H1 (cell line): ENCODE measurements at places on chromosomes 16 and 17. TPM values are rescaled to one million over a fixed set of nuclear protein-coding genes. Genes with fewer than 3 reads are reported as not detected.

Gene ZFP1
- 11.2 and 12.2 TPM in 2 replicates for total RNA-seq

Gene TEX19
- 0.38 and 0.54 TPM in 2 replicates for total RNA-seq

Gene SPATA22
- not detected in 2 replicates for total RNA-seq

Gene FOXC2
- total RNA-seq: 0.09 and 0.11 TPM in 2 replicates

Gene EPX
- not detected in 2 replicates for total RNA-seq

Gene SALL1
- total RNA-seq: 54.3 and 56.8 TPM in 2 replicates

Gene CIBAR2
- not detected in 2 replicates for total RNA-seq

DNA sequence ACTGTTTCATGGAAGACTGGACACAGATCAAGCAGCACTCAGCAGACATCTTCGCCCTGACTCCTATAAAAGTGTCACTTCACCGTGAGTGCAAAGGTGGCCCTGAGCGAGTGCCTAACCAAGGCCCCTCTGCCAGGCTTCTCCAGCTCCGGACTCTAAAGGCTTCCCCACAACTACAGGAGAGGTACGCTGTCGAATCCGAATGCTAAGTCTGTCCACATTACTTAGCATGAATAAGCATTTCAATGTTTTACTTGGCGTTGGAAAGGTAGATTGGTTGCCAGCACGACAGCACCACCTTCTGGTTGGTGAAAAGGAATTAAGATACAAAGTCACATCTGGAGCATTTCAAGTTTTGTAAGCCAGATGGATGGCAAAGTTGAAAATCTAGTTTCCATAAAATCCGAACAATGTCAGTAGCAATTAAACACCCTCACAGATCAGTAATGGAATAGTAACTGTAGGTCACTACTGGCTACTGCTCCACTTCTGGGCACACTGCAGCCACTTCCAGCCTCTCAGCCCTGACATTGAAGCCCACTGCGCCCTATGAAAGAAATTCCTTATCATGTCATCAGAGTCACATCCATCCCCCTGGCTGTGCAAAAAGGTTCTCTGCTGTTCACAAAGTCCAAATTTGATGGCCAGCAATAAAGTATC, 100.9 kb downstream of the PARN start:
- no peaks in the 10 kb centered on the region for H3K27me3 ChIP-seq
- H3K4me3 ChIP-seq: peak overlapping the region; percentile 21; the same call in 1 of the 2 replicates
- DNase-seq: peak; percentile 69
- no peaks in the 10 kb centered on the region for H3K36me3 ChIP-seq
- H3K4me1 ChIP-seq: peaks cover 5% of the 10 kb centered on the region
- H3K27ac ChIP-seq: no peak overlapping the region

DNA sequence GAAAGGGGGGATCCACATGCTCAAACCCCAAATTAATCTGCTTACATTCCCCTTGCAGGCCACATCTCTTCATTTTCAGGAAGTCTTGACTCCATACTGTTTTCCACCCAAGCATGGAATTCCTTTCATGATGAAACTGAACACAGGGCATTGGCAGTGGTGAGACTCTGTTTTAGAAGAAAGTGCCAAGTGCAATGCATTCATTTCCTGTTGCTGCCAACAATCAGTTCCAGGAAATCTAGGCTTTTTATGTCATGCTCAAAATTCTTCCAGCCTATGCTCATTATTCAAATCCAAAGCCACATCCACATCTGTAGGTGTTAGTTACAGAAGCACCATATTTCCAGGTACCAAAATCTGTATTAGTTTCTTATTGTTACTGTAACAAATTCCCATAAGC, 4.1 kb downstream of the CCL2 start:
- H3K4me3 ChIP-seq: no peak overlapping the region
- no peak for DNase-seq
- H3K36me3 ChIP-seq: no peaks in the 10 kb centered on the region
- no peak overlapping the region for H3K27ac ChIP-seq
- H3K4me1 ChIP-seq: peaks cover 4% of the 10 kb centered on the region

GRCh38 chr17:79873583-79873982, 34.3 kb upstream of the CBX4 start:
- H3K27ac ChIP-seq: no peak overlapping the region
- H3K27me3 ChIP-seq: no peaks in the 10 kb centered on the region
- no peaks in the 10 kb centered on the region for H3K36me3 ChIP-seq
- no peak overlapping the region for H3K4me3 ChIP-seq
- H3K4me1 ChIP-seq: no peaks in the 10 kb centered on the region; the same call in 1 of the 2 replicates
- no peak for DNase-seq

DNA sequence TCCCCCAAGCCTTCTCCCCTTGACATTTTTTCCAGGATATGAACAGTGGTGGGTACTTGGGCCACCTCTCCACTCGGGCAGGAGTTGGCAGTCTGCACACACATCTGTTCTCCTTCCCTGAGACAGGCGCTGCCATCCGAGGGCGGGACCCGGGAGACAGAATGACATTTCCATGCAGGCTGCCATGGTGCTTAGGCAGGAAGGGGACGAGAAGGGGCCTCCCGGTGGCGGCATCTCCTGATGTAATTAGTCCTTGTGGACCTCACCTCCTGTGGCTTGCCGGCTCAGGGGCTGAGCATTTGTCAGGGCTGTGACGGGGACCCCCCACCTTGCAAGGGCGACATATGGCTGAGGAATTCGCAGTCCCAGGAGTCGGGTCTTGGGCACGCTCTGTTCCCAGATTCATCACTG, 197.2 kb downstream of the FOXL1 start:
- no peaks in the 10 kb centered on the region for H3K4me1 ChIP-seq
- DNase-seq: no peak
- H3K36me3 ChIP-seq: no peaks in the 10 kb centered on the region
- H3K27me3 ChIP-seq: no peaks in the 10 kb centered on the region
- H3K4me3 ChIP-seq: no peak overlapping the region

DNA sequence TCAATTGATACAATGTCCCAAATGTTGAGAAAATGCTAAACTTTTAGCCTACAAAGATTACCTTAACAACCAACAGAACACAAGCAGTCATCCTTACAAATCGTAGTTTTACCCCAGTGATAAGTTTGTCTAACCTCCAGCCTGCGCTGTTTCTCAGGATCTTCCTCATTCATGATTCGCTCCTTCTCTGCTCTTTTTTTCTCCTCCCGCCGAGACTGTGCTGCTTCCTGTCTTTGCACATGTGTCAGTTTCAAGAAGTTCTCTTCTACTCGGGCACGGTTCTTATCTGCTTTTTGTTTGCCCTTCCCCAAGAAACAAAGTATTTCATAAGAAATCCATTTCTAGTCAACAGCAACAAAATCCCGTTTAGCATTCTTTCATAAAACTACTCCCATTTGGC, 10.2 kb upstream of the STRADA start:
- peaks cover 32% of the 10 kb centered on the region for H3K36me3 ChIP-seq
- H3K4me1 ChIP-seq: no peaks in the 10 kb centered on the region
- no peaks in the 10 kb centered on the region for H3K27me3 ChIP-seq
- H3K4me3 ChIP-seq: no peak overlapping the region
- no peak overlapping the region for H3K27ac ChIP-seq
- no peak for DNase-seq

DNA sequence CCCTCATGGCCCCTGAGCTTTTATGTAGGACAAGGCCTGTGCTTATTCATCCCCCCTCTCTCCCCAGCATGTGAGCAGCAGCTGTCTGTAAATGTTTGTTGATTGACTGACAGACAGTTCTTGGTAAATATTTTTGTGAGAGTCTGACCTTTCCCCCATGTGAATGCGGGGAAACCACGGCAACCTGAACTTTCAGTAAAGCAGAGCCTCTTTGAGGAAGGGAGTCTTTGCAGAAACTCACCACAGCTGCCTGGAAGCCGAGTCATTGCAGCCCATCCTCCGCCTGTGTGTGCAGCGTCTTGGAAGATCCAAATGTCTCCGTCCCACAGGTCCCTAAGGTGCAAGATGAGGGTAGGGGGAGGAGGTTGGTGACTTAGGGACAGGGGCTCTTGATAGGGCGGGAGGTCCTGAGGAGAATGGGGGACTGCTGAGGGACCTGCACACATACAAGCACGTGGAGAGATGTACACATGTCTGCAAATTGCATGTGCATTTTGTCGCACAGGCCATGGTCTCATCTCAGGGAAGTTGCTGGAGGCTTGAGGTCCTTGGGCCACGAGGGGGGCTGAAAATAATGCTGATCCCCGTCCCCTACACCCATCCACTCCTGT, 23.0 kb upstream of the IL21R start:
- no peaks in the 10 kb centered on the region for H3K4me1 ChIP-seq
- H3K36me3 ChIP-seq: no peaks in the 10 kb centered on the region
- H3K27ac ChIP-seq: no peak overlapping the region

GRCh38 chr17:77535435-77535834, 394.7 kb downstream of the SEC14L1 start:
- no peaks in the 10 kb centered on the region for H3K36me3 ChIP-seq
- peaks cover 2% of the 10 kb centered on the region for H3K4me1 ChIP-seq
- no peak overlapping the region for H3K27ac ChIP-seq
- DNase-seq: no peak
- H3K27me3 ChIP-seq: peaks cover 2% of the 10 kb centered on the region; the same call in 1 of the 2 replicates
- H3K4me3 ChIP-seq: no peak overlapping the region

GRCh38 chr17:83067718-83068261, 11.6 kb upstream of the METRNL start:
- no peaks in the 10 kb centered on the region for H3K4me1 ChIP-seq
- DNase-seq: peak; percentile 39
- no peak overlapping the region for H3K27ac ChIP-seq
- H3K36me3 ChIP-seq: no peaks in the 10 kb centered on the region

- no peaks in the 10 kb centered on the region for H3K27me3 ChIP-seq
- no peak overlapping the region for H3K27ac ChIP-seq
- no peaks in the 10 kb centered on the region for H3K36me3 ChIP-seq
- H3K4me3 ChIP-seq: no peak overlapping the region
Measured at GRCh38 chr16:78252757-78253156, 153.3 kb downstream of the WWOX start.

DNA sequence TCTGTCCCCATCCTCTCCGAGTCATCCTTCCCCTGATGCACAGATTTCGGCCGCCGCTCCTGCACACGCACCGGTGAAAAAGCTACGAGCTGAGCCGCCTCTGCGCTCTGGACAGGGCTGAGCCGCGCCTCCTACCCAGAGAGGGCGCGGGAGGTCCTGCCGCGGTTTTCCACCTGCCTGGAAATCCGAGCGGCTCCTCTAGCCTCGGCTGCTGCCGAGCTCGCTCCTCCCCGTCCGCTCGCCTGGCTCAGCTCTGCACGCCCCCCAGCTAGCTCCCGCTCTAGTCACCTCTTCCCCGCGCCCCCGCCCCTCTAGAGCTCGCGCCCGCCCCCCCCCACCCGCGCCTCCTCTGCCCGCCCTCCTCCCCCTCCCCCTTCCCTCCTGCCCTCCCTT, 198 bp upstream of the SHISA9 start:
- no peaks in the 10 kb centered on the region for H3K36me3 ChIP-seq
- H3K27ac ChIP-seq: no peak overlapping the region
- peak overlapping the region; percentile 82 for H3K4me3 ChIP-seq
- no peak for DNase-seq
- peaks cover 12% of the 10 kb centered on the region for H3K4me1 ChIP-seq

GRCh38 chr16:4652561-4652960, 27.9 kb downstream of the MGRN1 start:
- peaks cover 6% of the 10 kb centered on the region for H3K36me3 ChIP-seq
- no peaks in the 10 kb centered on the region; the same call in 1 of the 2 replicates for H3K4me1 ChIP-seq
- H3K27ac ChIP-seq: no peak overlapping the region
- DNase-seq: no peak
- H3K4me3 ChIP-seq: no peak overlapping the region
- H3K27me3 ChIP-seq: no peaks in the 10 kb centered on the region

DNA sequence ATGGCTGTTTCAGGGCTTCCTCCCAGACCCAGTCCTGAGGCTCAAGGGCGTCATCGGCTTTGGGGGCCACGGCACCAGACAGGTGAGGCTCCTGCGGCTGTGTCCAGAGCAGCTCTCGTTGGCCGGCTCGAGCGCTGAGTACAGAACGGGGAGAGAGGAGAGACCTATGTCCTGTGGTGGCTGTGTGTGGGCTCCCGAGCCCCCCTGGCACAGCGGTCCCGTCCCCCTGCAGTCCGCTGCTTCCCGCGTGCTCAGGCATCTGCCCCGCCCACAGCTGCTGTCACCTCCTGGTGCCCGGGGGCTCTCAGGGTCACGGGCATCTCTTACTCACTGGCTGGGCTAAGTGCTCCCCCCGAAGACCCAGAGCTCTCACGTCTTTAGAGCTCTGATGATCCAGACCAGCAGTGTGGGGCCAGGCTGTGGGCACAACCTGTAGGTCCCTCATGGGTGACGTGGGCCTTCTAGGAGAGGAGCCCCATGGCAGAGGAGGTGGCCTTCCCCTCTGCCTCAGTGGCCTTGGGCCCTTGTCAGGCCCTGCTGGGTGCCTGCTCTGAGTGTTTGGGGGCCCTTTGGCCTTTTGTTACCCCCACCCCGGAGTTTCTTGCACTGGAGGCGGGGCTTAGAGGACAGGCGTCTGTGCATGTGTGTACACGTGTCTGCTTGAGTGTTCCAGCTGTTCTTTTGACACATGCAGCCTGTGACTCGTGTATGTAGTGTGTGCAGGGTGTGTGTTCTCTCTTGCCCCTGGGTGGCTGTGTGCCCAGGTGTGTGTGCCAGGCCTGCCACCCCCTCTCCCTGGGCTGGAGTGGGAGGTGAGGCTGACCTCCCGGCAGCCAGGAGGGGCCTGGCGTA, 3.5 kb downstream of the WDR90 start:
- peaks cover 35% of the 10 kb centered on the region; the same call in 1 of the 2 replicates for H3K36me3 ChIP-seq
- peaks cover 2% of the 10 kb centered on the region; the same call in 1 of the 2 replicates for H3K4me1 ChIP-seq
- no peak overlapping the region for H3K4me3 ChIP-seq

GRCh38 chr17:67074781-67075180, 30.4 kb downstream of the CACNG1 start:
- H3K4me1 ChIP-seq: no peaks in the 10 kb centered on the region
- H3K4me3 ChIP-seq: no peak overlapping the region
- H3K27me3 ChIP-seq: no peaks in the 10 kb centered on the region
- no peaks in the 10 kb centered on the region for H3K36me3 ChIP-seq

DNA sequence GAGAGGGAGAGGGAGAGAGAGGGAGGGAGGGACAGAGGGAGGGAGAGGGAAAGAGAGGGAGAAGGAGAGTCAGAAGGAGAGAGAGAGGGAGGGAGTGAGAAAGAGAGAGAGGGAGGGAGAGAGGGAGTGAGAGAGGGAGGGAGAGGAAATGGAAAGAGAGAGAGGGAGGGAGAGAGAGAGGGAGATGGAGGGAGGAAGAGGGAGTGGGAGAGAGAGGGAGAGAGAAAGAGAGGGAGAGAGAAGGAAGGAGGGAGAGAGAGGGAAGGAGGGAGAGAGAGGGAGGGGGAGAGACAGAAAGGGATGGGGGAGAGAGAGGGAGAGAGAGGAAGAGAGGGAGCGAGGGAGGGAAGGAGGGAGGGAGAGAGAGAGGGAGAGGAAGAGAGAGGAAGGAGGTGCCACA, 72.8 kb downstream of the AXIN2 start:
- H3K27ac ChIP-seq: no peak overlapping the region
- no peaks in the 10 kb centered on the region for H3K36me3 ChIP-seq
- no peaks in the 10 kb centered on the region for H3K27me3 ChIP-seq
- DNase-seq: no peak
- no peak overlapping the region for H3K4me3 ChIP-seq

GRCh38 chr17:82110298-82110697, 12.3 kb upstream of the FASN start:
- no peaks in the 10 kb centered on the region for H3K27me3 ChIP-seq
- no peaks in the 10 kb centered on the region for H3K36me3 ChIP-seq
- H3K27ac ChIP-seq: no peak overlapping the region
- H3K4me3 ChIP-seq: no peak overlapping the region

- peaks cover 20% of the 10 kb centered on the region for H3K27me3 ChIP-seq
- no peaks in the 10 kb centered on the region for H3K36me3 ChIP-seq
- H3K4me1 ChIP-seq: peaks cover 3% of the 10 kb centered on the region; the same call in 1 of the 2 replicates
- DNase-seq: no peak
Measured at GRCh38 chr16:57092786-57093411, 516 bp downstream of the CPNE2 start.
